ENCODE measurements at places on chromosomes 3 and 15.

DNA sequence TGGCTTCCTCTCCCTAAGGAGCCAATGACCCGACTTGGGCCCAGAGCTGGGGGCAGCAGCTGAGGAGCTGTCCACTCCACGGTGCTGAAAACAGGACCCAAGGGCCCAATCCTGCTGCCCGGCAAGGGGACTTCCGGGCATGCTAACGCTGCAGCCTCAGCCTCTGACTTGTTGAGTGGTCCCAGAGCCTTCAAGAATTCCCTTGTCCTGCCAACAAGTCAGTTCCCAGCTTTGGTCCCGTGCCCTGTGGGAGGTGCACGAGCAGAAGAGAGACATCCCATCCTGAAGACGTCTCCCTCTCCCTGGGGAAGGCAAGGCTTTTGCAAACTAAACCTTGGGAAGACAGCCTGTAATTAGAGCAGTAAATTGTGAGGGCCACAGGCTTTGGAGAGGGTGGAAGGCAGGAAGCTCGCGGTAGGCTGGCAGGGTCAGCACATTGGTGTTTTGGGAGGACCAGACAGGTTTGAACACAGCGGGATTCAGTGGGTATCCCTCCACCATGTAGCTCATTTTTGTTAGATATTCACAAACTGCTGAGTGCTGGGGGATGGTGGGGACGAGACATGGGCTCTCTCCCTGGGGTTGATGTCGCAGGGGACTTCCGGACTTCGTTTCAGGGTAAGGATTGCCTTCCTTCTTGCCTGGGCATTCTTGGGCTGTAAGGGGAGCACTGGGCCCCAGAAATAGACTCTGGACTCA, 29.8 kb upstream of the PRR23E start:
- DNase-seq: no peak

GRCh38 chr15:98889930-98890695, 117.5 kb downstream of the PGPEP1L start:
- no peak for DNase-seq

DNA sequence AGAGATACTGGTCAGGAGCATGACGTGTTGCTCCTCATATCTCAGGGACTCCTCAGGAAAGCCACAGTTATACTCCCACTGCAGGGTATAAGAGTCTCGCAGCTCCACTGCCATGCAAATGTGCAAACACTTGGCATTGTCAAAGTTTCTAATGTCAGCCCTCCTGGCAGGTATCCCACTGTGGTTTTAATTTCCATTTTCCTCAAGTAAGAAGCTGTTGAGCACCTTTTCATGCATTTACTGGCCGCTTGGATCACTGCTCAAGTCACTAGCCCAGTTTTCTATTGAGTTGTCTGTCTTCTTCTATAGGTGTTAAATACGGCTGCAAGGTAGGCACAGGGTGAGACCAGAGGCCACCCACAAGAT, 41.9 kb upstream of the GRIP2 start:
- no peak for DNase-seq

DNA sequence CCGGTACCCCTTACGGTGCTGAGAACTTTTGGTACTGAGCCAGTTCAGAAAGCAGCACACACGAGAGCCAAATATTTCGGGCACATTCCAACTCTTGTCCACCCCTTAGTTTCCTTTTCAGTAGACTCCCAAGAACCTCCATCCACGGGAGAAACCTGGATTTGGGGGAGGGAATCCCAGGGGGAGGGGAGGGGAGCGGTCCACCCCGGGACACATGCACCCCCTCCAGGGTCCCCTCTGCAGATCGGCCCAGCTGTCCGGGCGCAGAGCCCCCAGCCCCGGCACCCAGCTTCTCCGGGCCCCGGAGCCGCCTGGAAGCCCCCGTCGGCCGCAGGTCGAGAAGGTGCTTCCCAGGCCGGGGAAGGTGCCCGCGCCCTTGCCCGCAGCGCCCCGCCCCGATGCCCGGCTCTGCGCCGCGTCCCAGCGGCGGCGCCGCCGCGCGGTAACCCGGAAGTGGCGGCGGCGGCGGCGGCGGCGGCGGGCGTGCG, 455 bp upstream of the ABHD17C start:
- no peak for DNase-seq

- DNase-seq: no peak
These were observed 43.6 kb downstream of the WHAMM start for GRCh38 chr15:82852941-82853561.

DNA sequence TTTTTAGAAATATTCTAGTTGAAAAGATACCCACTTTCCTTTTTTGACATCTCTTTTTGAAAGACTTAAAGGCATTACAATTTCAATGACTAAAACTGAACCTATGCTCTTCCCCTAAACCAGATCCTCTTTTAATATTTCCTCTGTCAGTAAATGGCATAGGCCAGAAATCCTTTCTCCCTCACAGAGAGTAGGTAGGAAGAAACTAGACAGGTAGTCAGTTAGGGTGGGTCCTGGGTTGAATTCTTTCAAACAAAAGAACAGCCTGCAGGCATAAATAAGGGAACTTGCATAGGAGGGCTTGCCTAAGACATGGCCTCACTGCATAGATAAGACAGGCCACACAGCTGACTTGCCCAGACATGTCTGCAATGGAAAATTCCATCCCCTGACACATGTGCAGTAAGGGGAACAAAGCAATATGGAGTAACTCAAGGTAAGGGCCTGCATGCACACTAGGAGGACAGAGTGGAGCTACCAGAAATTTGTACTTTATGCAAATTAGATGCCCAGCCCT, 23.1 kb downstream of the PLSCR5 start:
- no peak for DNase-seq

- DNase-seq: no peak
These were observed 172.8 kb downstream of the PLCH1 start for GRCh38 chr3:155572085-155572484.

DNA sequence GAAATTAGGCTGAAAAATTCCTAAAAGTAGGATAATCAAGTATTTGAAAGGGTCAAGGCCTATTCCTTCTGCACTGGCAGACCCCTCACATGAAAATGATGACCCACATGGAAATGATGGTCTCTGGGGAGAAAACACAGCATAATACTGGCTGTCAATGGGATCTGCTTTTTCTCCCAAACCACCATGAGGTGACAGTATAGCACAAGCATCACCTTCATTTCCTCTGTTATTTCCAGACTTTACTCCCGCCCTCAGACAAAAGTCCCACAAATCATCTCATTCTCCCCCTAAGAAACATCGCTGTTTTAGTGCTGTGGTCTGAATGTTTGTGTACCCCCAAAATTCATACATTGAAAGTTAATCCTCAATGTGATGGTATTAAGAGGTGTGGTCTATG, 161.0 kb downstream of the RSL24D1 start:
- DNase-seq: no peak

All from NCI-H2227 treated with DMSO at 0.1 percent for 48 hours (cell line).